Lung (tissue), 17 donors: ENCODE measurements at places on chromosomes 1 and 21.

DNA sequence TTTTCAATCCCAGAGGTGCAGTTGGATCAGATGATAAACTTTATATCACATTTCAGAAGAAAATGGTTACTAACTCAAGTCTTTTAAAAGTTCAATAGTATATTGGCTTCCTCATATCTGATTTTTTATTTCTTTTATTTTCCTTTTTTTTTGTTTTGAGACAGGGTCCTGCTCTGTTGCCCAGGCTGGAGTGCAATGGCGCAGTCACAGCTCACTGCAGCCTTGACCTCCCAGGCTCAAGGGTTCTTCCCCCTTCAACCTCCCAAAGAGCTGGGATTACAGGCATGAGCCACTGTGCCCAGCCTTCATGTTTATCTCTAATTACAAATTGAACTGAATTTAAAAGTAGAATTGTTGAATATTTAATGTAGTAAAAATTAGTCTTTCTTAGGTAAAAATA, 13.9 kb downstream of the FLVCR1 start:
- peaks cover 14% of the 10 kb centered on the region for H3K36me3 ChIP-seq
- H3K4me3 ChIP-seq: no peak overlapping the region
- no peak for DNase-seq
- H3K27ac ChIP-seq: no peak overlapping the region
- no peaks in the 10 kb centered on the region for H3K27me3 ChIP-seq
- H3K4me1 ChIP-seq: no peaks in the 10 kb centered on the region

- no peak overlapping the region for H3K27ac ChIP-seq
- H3K36me3 ChIP-seq: no peaks in the 10 kb centered on the region
- no peak for DNase-seq
- H3K4me3 ChIP-seq: no peak overlapping the region
- H3K27me3 ChIP-seq: no peaks in the 10 kb centered on the region
Measured at GRCh38 chr1:81899214-81899821, 98.6 kb downstream of the ADGRL2 start.

- no peaks in the 10 kb centered on the region for H3K36me3 ChIP-seq
- H3K27ac ChIP-seq: no peak overlapping the region
- no peaks in the 10 kb centered on the region for H3K27me3 ChIP-seq
- H3K4me3 ChIP-seq: no peak overlapping the region
- DNase-seq: no peak
Measured at GRCh38 chr1:76138217-76138616, 63.7 kb downstream of the ST6GALNAC3 start.

- H3K27ac ChIP-seq: peak overlapping the region; percentile 94
- H3K36me3 ChIP-seq: no peaks in the 10 kb centered on the region
- DNase-seq: no peak
- H3K4me3 ChIP-seq: peak overlapping the region; percentile 85
- H3K27me3 ChIP-seq: no peaks in the 10 kb centered on the region
Measured at GRCh38 chr1:181089017-181089675, 646 bp downstream of the IER5 start.

- H3K27me3 ChIP-seq: no peaks in the 10 kb centered on the region
- H3K36me3 ChIP-seq: no peaks in the 10 kb centered on the region
- DNase-seq: peak; percentile 70
Measured at GRCh38 chr21:46054451-46054881, 43.4 kb upstream of the COL6A2 start.

GRCh38 chr1:173355281-173356031, 121.7 kb upstream of the PRDX6 start:
- DNase-seq: no peak
- no peak overlapping the region for H3K27ac ChIP-seq
- H3K36me3 ChIP-seq: no peaks in the 10 kb centered on the region
- no peaks in the 10 kb centered on the region for H3K27me3 ChIP-seq
- no peak overlapping the region for H3K4me3 ChIP-seq

GRCh38 chr1:30868833-30869435, 39.6 kb downstream of the SDC3 start:
- H3K36me3 ChIP-seq: peaks cover 16% of the 10 kb centered on the region
- H3K27ac ChIP-seq: no peak overlapping the region
- no peaks in the 10 kb centered on the region for H3K27me3 ChIP-seq
- H3K4me1 ChIP-seq: no peaks in the 10 kb centered on the region

- no peaks in the 10 kb centered on the region for H3K4me1 ChIP-seq
- H3K4me3 ChIP-seq: no peak overlapping the region
- H3K27me3 ChIP-seq: no peaks in the 10 kb centered on the region
- H3K36me3 ChIP-seq: no peaks in the 10 kb centered on the region
- H3K27ac ChIP-seq: no peak overlapping the region
Measured at GRCh38 chr1:231442735-231443134, 20.6 kb upstream of the EGLN1 start.

GRCh38 chr1:214397497-214397896, 116.5 kb downstream of the SMYD2 start:
- no peak overlapping the region for H3K4me3 ChIP-seq
- H3K27ac ChIP-seq: no peak overlapping the region
- DNase-seq: no peak
- H3K36me3 ChIP-seq: peaks cover 26% of the 10 kb centered on the region

GRCh38 chr1:225934711-225935110, 6.3 kb downstream of the LEFTY2 start:
- H3K4me1 ChIP-seq: no peaks in the 10 kb centered on the region
- DNase-seq: no peak
- no peaks in the 10 kb centered on the region for H3K27me3 ChIP-seq
- H3K36me3 ChIP-seq: no peaks in the 10 kb centered on the region

GRCh38 chr1:31064718-31065309, 703 bp downstream of the PUM1 start:
- peak overlapping the region; percentile 99 for H3K27ac ChIP-seq
- no peaks in the 10 kb centered on the region for H3K36me3 ChIP-seq
- peaks cover 17% of the 10 kb centered on the region for H3K4me1 ChIP-seq
- H3K4me3 ChIP-seq: peak overlapping the region; percentile 89
- no peak for DNase-seq
- H3K27me3 ChIP-seq: no peaks in the 10 kb centered on the region

DNA sequence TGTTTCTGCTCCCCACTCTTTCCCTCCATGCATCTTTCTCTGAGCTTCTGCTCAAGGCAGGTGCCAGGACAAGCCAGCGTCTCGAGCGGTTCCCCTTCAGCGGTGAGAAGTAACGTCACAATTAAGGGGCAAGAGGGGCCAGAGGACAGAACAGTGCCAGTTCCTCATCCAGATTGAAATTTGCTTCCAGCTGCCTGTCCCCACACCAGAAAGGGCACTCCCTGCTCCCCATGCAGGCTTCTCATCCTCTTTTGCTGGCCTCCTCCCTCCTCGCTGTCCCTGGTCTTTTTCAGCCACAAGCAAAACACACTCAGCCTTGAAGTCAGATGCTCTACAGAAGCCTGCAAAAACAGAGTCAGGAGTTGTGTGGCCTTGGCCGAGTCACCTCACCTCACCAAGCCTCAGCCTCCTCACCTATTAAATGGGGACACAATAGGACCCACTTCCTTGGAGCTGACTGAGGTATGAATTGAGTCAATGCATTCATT, 35.0 kb upstream of the ECE1 start:
- H3K27me3 ChIP-seq: no peaks in the 10 kb centered on the region
- no peaks in the 10 kb centered on the region for H3K36me3 ChIP-seq
- DNase-seq: no peak
- peaks cover 7% of the 10 kb centered on the region for H3K4me1 ChIP-seq

DNA sequence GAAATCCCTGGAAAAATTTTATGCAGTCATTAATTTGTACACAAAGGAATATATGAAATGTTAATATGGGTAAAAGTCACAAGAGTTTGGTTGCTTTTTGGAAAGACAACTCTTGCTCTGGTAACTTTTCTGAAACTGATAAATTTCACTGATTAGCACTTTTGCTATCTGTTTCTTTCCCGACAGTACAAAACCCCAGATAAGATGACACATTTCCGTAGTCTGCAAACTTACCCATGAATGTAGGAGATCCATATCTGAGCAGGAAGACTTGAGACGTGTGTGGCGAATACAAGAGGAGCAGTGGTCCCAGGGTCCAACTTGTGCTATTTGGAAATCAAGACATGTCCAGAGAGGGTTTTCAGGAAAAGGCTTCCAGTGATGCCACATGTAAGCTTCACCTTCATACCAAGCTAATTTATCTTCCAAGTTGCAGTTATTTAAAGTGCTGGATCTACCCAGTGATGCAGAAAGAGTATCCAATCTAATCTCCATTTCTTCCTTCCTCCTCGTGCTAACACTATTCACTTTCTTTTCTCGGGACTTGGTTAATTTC, 35.9 kb upstream of the SAMSN1 start:
- no peak for DNase-seq
- no peak overlapping the region for H3K27ac ChIP-seq
- H3K36me3 ChIP-seq: no peaks in the 10 kb centered on the region
- H3K27me3 ChIP-seq: no peaks in the 10 kb centered on the region
- no peak overlapping the region for H3K4me3 ChIP-seq
- no peaks in the 10 kb centered on the region for H3K4me1 ChIP-seq

GRCh38 chr1:183043872-183044854, 20.9 kb downstream of the LAMC1 start:
- no peak overlapping the region for H3K27ac ChIP-seq
- no peak overlapping the region for H3K4me3 ChIP-seq
- peaks cover 12% of the 10 kb centered on the region for H3K4me1 ChIP-seq
- no peaks in the 10 kb centered on the region for H3K27me3 ChIP-seq

GRCh38 chr1:5720484-5720883, 271.7 kb downstream of the NPHP4 start:
- H3K4me3 ChIP-seq: no peak overlapping the region
- no peaks in the 10 kb centered on the region for H3K36me3 ChIP-seq
- H3K27me3 ChIP-seq: peaks cover 4% of the 10 kb centered on the region
- no peak overlapping the region for H3K27ac ChIP-seq

DNA sequence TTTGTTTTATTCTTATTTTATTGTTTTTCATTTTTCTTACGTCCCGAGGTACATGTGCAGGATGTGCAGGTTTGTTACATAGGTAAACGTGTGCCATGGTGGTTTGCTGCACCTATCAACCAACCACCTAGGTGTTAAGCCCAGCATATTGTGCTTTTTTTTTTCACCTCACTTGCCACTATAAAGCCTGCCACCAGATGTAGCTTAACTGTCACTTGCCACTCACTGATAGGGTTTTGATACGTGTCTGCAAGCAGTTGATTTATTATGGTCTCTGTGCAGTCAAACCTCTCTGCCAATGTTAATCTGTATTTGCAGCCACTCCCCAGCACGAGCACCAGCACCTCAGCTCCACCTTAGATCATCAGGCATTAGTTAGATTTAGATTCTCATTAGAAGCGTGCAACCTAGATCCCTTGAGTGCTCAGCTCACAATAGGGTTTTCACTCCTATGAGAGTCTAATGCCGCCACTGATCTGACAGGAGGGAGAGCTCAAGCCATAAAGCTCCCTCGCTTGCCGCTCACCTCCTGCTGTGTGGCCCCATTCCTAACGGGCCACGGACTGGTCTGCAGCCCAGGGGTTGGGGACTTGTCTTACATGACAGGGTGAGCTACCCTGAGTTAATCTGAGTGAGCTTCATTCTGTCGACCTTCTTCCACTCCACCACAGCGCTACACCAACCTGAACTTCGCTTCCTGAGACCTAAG, 17.9 kb upstream of the ABCG1 start:
- H3K4me1 ChIP-seq: no peaks in the 10 kb centered on the region
- no peak overlapping the region for H3K27ac ChIP-seq
- no peaks in the 10 kb centered on the region for H3K36me3 ChIP-seq
- H3K4me3 ChIP-seq: no peak overlapping the region
- no peak for DNase-seq

- peaks cover 22% of the 10 kb centered on the region for H3K4me1 ChIP-seq
- H3K4me3 ChIP-seq: no peak overlapping the region
- H3K36me3 ChIP-seq: no peaks in the 10 kb centered on the region
- H3K27ac ChIP-seq: no peak overlapping the region
- H3K27me3 ChIP-seq: no peaks in the 10 kb centered on the region
Measured at GRCh38 chr1:111725192-111725591, 14.0 kb downstream of the INKA2 start.
